Stromal cell of bone marrow (primary cell): ENCODE measurements at places on chromosomes 3 and 15.

- DNase-seq: no peak
These were observed 105.8 kb upstream of the UNC13C start for GRCh38 chr15:53872410-53872809.

DNA sequence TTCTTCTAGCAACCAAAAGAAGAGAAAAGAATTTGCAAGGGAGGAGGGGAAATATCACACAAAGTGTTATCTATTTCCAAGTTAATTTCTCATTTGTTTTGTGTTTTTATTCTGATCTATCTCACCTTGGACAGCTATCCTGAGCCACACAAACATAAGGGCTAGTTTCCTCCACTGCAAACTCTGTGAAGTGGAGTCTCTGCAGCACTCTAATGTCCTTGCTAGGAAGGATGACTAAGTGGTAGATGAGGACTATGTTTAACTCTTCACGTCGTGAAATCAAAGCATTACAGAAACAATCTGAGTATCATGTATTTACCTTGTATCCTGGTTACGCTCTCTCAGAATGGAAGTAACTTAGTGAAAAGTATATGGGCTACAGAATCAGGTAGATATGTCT is 33.9 kb upstream of the CHRM5 start:
- peak; percentile 5 for DNase-seq

GRCh38 chr3:142735462-142735861 is 11.6 kb downstream of the TRPC1 start:
- DNase-seq: no peak

GRCh38 chr3:100400419-100400779 is 490 bp downstream of the TOMM70 start:
- DNase-seq: no peak

DNA sequence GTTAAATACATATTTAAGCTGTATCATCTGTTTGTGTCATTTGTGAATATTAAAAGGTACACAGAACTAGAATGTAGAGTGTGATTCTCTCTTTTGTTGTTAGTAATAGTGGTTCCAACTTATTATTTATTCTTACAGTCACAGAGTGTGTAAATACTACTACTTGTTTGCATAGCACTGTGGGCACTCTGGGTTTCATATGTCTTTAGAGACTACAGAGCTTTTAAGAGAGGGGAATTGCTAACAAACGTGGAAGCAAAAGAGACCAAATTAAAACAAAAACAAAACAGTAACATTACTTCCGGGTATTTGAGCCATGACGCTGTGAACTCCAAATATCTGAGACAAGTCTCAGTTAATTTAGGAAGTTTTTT is 828.0 kb upstream of the DPPA4 start:
- DNase-seq: no peak

DNA sequence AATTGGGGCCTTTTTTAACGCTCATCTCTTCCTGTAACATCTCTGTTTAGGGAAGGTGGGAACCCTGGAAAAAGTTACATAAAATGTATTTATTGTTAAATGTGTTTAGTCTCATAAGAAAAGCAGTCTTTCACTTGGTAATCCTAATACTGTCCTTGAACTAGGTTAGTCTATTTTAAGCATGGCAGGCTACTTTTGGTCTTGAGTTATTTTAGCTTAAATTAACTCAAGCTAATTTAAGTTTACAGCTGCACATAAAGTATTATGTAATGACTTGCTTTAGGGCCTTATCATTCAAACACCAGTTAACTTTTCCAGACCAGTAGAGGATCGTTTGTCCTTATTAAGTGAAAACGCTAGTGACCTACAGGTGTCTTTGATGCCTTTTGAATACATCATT is 63.2 kb downstream of the DCUN1D1 start:
- DNase-seq: no peak

GRCh38 chr3:128392818-128393544 is 73.7 kb downstream of the DNAJB8 start:
- no peak for DNase-seq

- peak; percentile 86 for DNase-seq
These were observed 773.1 kb upstream of the NR2F2 start for GRCh38 chr15:95557226-95558046.
